Chondrocyte (in vitro differentiated cells): ENCODE measurements at places on chromosomes 12 and 14. TPM values are rescaled to one million over a fixed set of nuclear protein-coding genes. Genes with fewer than 3 reads are reported as not detected.

- H3K36me3 ChIP-seq, result no peaks in the 10 kb centered on the region
- DNase-seq, result no peak
- H3K27ac ChIP-seq, result no peak overlapping the region
- no peak overlapping the region for H3K4me3 ChIP-seq
Measured at GRCh38 chr12:8860165-8860961, 37.9 kb downstream of the A2ML1 start.

GRCh38 chr14:87282266-87282665 is 710.7 kb downstream of the GALC start:
- H3K4me3 ChIP-seq, result no peak overlapping the region
- H3K27ac ChIP-seq, result no peak overlapping the region
- no peaks in the 10 kb centered on the region for H3K4me1 ChIP-seq
- DNase-seq, result no peak
- no peaks in the 10 kb centered on the region for H3K27me3 ChIP-seq

Gene LALBA
- total RNA-seq, result not detected in 3 replicates

GRCh38 chr12:128381541-128381940 is 114.6 kb downstream of the TMEM132C start:
- peaks cover 24% of the 10 kb centered on the region for H3K27me3 ChIP-seq
- no peaks in the 10 kb centered on the region for H3K36me3 ChIP-seq
- DNase-seq, result no peak
- no peak overlapping the region for H3K27ac ChIP-seq
- no peak overlapping the region for H3K4me3 ChIP-seq

Gene AMN
- 0.30 to 0.38 TPM in 2 of 3 replicates, not detected in the other for total RNA-seq

DNA sequence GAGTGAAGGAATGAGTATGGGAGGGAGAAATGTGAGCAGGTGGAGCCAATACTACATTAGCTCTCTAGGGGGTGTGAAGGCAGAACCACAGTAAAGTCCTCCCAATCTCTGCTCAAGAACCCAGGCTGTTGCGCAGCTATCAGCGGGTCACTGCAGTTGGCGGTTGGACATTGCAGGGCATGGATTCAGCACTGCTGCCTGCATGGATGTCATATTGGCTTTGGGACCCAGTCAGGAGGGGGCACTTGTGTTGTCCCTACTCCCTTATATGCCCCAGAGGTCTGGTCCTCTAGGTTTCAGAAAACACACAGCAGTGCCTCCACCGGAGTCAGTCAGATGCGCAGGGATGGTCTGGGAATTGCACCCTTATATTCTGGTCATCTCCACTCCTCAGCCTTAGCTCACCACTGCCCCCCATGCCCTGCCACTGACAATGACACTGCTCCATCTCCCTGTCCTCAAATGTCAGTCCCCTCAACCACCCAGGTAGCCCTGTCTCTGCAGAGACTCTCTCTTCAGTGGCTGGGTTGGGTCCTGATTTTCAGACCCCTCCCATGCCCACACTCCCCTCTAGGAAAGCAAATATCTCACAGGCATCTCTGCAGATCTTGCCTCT is 9.6 kb downstream of the ZDHHC22 start:
- no peak for DNase-seq
- H3K4me1 ChIP-seq, result peaks cover 3% of the 10 kb centered on the region
- H3K4me3 ChIP-seq, result no peak overlapping the region

Gene REP15
- 0.54 to 1.3 TPM (median 1.3 TPM) in 3 replicates for total RNA-seq

Gene FAM90A1
- not detected in 3 replicates for total RNA-seq

Gene CD63
- total RNA-seq, result 1,244 to 1,365 TPM (median 1,317 TPM) in 3 replicates

DNA sequence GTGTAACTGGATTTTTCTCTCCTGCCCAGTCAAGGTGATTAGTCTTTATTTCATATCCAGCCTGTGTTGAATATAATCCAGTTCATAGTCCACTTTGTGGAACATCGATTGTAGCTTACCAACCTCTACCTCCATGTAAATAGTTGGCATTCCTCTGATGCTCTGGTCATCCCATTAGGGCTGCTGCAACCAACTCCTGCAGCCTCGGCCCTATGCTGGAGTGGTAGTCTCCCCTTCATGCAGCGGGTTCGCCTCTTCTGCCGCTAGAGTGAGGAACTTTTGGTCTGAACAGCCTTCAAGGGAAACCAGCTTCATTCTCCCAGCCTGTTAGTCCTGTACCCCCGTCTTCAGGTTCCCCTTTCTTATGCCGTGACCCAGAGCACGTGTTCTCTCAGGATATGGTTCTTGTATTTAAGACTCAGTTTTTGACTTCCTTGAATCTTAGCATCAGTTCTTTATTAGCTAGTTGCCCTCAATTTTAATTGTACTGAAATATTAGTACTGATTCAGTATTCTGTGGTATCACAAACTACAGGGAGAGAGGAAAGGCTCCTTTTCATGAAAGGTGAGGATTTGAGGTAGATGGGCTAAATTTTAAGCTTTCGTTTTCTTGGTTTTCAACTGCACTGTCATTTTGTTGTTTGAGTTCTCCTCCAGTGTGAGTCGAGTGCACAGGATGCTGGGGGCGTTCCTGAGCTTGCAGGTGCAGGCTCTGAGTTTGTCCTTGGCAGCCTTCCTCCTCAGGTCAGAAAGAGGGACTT is 33.2 kb downstream of the ZNF664 start:
- no peak for DNase-seq
- H3K4me3 ChIP-seq, result no peak overlapping the region
- peaks cover 9% of the 10 kb centered on the region for H3K36me3 ChIP-seq

DNA sequence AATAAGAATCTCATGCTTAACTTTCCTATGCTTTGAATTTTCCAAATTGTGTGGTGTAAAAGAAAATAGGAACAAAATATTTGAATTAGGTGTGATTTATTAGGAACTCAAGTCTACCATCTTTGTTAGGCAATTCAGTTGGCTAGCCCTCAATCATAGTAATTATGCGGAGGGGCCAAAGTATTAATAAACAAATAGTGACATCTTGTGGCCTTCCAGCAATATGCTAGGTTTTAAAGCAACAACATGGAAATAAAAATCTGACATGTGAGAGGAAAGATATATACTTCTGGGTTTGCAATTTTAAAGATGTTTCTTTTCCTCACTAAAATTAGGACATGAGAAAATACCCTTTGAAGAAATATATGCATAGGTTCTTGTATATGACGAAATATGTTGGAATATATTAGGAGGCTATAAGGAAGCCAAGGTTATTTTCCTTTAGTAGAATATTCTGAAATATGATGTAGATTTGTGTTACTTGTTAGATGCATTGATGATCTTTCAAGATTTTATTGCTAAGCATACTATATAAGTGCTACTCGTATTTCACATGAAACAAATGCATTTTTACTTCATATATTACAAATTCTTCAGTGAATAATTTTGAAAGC is 200.4 kb downstream of the PTPRO start:
- no peak overlapping the region for H3K27ac ChIP-seq
- H3K27me3 ChIP-seq, result peaks cover 11% of the 10 kb centered on the region
- no peaks in the 10 kb centered on the region for H3K4me1 ChIP-seq
- no peak for DNase-seq

- peaks cover 50% of the 10 kb centered on the region for H3K36me3 ChIP-seq
- DNase-seq, result no peak
- peaks cover 14% of the 10 kb centered on the region for H3K4me1 ChIP-seq
- H3K4me3 ChIP-seq, result no peak overlapping the region
- peak overlapping the region; percentile 49 for H3K27ac ChIP-seq
- H3K27me3 ChIP-seq, result no peaks in the 10 kb centered on the region
Measured at GRCh38 chr14:21077672-21078071, 7.6 kb downstream of the ARHGEF40 start.

DNA sequence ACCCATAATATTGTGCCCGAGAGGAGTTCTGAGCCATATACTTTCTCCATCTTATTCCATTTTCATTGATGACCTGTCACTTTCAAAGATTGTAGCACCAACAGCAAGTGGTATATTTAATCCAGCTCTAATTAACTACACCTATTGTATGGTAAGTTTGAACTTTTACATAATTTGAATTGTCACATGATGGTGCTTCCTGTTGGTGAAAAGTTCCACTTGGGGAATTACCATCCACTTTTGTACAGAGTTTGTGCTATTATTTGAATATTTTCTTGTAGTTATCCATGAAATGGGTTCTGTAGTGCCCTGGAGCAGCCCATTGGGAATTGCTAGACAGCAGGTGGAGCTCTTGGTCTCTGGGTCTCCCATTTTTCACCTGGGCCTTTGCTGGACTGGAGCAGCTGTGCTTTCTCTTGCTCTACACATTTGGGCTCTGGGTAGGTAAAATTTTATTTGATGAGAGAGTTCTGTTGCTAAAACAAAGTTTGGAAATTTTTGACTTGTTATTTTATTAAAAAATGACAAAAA is 3.0 kb downstream of the SMCO3 start:
- no peaks in the 10 kb centered on the region for H3K4me1 ChIP-seq
- DNase-seq, result no peak
- no peaks in the 10 kb centered on the region for H3K27me3 ChIP-seq
- H3K36me3 ChIP-seq, result no peaks in the 10 kb centered on the region
- H3K27ac ChIP-seq, result no peak overlapping the region

Gene TSPAN11
- 0.87 to 1.9 TPM (median 0.95 TPM) in 3 replicates for total RNA-seq

DNA sequence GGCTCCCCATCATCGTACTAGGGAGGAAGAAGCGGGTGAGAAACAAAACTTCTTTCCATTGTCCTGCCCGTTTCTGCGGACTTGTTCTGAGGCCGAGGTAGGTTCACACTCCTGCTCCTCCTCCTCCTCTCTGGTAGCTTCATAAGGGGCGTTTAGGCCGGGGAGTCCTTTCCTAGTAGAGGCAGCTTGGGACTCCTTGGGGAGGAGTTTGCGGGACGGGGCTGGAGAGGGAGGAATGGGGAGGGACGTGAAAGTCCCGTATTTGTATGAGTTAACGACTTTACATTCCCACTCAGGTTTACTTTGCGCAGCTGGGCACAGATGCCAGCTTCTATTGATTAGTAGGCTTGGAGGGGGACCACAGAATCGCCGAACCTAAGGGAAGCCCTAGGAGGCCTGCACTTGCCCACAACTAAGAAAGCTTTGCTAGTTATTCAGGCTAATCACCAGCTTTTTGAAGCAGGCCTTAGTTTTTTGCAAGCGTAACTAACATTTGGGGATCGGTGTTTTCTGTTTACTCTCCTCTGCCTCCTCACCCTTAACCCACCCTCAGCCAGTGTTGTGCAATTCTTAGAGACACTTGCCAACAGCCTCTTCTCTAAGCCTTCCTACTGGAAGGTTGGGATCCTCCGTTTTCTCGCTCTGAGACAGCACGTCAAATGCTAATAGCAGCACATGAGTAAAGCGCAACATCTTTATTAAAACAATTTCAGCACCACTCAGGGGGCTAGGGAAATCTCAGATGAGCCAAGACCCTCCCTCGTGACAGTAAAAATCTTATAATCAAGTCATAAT is 499 bp downstream of the RNASE4 start:
- peaks cover 40% of the 10 kb centered on the region for H3K4me1 ChIP-seq
- no peaks in the 10 kb centered on the region for H3K27me3 ChIP-seq
- H3K36me3 ChIP-seq, result no peaks in the 10 kb centered on the region
- DNase-seq, result no peak
- H3K4me3 ChIP-seq, result no peak overlapping the region

Gene OAS2
- total RNA-seq, result 0.07 TPM in 1 of 3 replicates, not detected in the others

DNA sequence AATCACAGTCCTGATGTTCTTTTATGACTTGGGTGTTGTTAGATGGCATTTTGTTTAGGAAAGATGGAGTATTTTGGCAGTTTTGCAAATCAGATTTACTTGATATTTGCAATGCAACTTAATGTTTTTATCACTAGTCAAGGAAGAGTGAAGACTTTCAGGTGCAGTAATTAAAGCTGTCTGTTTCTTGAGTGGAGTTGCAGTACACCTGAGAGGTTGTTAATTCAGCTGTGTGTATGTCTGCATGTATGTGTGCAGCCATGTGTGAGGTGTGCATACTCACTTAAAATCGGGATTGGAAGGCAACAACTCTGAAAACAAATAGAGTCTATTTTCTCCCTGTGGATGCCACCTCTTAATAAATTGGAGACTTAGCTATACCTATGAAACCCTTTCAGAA is 94.5 kb downstream of the RMST start:
- H3K27ac ChIP-seq, result no peak overlapping the region
- H3K27me3 ChIP-seq, result peaks cover 3% of the 10 kb centered on the region
- H3K4me1 ChIP-seq, result peaks cover 8% of the 10 kb centered on the region
- H3K36me3 ChIP-seq, result no peaks in the 10 kb centered on the region
- DNase-seq, result no peak
- H3K4me3 ChIP-seq, result no peak overlapping the region

GRCh38 chr14:104794631-104794992 is 936 bp downstream of the AKT1 start:
- peak overlapping the region; percentile 91 for H3K4me3 ChIP-seq
- H3K4me1 ChIP-seq, result peaks cover 39% of the 10 kb centered on the region
- no peaks in the 10 kb centered on the region for H3K27me3 ChIP-seq
- H3K27ac ChIP-seq, result peak overlapping the region; percentile 80

DNA sequence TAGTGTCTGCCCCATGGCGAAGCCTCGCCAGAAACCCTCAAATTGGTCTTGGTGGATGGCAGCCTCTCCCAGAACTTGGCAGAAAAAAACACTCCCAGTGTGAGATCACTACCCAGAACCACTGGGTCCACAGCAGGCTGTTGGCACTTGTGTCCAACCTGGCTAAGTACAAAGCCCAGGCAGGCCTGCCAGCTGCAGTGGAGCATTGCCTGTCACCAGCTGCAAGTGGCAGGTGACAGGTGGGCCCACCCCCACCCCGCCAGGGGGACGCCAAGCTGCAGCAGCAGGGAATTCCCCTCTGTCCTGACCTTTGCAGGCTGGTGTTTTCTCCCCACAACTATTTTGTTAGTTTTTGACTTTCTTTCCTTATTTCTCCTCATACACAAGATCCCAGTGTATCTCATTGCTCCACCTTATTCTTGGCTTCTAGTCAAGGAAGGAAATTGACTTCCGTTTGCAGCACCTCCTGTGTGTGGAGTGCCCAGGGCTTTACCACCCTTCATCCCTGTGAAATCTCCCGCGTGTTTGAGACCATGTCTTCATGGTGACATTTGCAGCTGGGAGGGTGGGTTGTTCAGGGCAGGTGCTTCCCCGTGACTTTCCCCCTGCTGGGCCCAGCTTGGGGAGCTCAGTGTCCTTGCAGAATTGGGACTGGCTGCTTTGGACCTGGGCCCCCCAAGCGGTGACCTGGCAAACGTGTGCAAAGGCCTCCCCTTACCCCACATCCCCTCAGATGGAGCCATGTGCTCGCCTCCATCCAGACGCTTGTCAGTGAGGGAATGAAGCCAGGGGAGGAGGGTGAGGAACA is 73.8 kb upstream of the RIN3 start:
- H3K36me3 ChIP-seq, result no peaks in the 10 kb centered on the region
- H3K27me3 ChIP-seq, result no peaks in the 10 kb centered on the region
- no peak overlapping the region for H3K4me3 ChIP-seq
- no peaks in the 10 kb centered on the region for H3K4me1 ChIP-seq
- no peak for DNase-seq
- H3K27ac ChIP-seq, result no peak overlapping the region
